ENCODE measurements at places on chromosomes 11 and 22.

GRCh38 chr11:73099512-73100266 lies 42.4 kb downstream of the FCHSD2 start:
- no peak overlapping the region for H3K4me3 ChIP-seq
- H3K27me3 ChIP-seq: no peaks in the 10 kb centered on the region
- no peak overlapping the region for H3K27ac ChIP-seq
- H3K4me1 ChIP-seq: peaks cover 12% of the 10 kb centered on the region
- no peak for DNase-seq

DNA sequence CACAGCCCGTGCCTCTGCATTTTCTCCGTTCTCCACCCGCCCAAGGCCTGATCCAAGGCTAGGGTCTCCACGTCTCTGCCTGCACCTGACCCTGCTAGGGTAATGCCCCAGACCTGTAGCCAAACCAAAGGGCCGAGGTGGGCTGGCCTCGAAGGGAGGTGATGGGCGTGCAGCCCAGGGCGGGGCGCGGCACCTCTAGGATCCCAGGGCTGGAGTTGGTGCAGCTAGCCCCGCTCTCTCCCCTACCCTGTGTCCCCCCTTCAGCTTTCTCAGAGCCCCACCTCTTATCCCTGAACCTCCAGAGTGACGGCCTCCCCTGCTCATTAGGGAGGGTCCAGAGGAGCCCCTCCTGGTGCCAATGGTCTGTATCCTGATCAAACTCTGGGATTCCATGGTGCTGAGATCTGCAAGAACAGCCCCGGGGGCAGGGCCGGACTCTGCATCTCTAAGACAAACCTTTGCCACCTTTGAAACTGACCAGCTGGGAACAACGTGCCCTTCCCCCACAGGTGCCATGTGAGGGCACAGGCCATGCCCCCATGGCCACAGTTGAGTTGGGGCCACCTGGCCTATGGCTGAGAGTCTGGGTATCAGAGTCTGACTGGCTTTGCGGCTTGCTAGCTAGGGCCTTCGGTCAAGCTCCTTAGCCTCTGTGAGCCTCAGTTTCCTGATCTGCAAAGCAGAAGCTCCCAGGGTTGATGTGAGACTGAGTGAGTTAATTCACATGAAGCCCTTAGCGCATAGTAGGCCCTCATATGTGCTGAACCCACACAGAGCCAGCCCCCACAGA lies 23.1 kb upstream of the CBX7 start:
- H3K4me1 ChIP-seq: peaks cover 48% of the 10 kb centered on the region
- no peak overlapping the region for H3K4me3 ChIP-seq
- H3K27ac ChIP-seq: no peak overlapping the region
- no peak for DNase-seq
- peaks cover 11% of the 10 kb centered on the region for H3K27me3 ChIP-seq
- H3K36me3 ChIP-seq: no peaks in the 10 kb centered on the region

DNA sequence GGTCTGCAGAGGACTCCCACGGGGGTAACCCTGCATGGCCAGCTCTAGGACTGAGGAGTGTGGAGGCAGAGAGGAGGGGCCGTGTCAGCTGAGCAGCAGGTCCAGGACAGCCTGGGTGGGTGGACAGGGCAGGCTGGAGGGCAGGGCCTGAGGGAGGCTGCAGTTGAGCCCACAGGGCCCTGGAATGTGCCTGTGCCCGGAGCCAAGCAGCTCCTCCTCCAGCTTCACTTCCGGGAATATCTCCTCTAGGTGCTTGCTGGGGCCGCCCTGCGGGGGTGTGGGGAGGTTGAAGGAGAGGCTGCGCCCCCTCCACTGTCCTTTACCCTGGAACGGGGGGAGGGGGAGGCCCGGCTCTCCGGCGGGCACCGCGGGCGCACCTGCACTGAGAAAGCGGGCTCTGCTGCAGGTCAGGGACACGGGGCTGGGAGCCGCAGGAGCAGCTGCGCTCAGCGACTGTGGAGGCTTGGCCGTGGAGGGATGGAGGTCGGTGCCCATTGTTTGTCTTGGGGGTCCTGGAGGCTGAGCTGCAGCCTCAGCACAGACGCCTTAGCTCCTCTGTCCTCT lies 1293.2 kb downstream of the BRD1 start:
- no peaks in the 10 kb centered on the region for H3K4me1 ChIP-seq
- H3K4me3 ChIP-seq: no peak overlapping the region
- H3K27ac ChIP-seq: no peak overlapping the region
- no peak for DNase-seq

DNA sequence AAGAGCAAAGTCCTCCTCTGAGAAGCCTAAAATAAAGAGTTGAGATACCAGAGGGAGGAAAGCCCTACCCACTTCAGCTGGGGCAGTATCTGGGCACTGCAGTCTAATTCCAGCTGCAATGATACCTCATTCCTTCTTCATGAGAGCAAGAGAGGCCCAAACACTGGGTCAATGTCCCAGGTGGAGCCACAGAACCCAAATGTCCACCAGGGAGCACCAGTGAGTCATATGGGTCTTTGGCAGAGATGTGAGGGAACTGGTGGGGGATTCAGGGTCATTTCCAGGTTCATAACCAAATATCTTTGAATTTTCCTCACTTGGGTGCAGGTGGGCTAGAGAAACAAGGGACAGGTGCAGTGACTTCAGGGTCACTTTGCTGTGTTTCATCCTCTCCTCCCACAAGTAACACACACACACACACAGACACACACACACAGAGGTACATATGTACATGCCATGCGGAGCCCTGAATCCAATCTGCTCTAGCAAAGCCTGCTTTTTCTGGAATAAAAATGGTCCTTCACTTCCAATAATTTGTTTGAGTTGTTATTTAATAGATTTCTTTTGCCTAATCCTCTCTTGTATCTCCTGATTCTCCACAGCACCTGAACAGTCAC lies 585.4 kb downstream of the SOX6 start:
- no peak for DNase-seq
- H3K36me3 ChIP-seq: no peaks in the 10 kb centered on the region
- H3K27ac ChIP-seq: no peak overlapping the region
- no peaks in the 10 kb centered on the region for H3K27me3 ChIP-seq

DNA sequence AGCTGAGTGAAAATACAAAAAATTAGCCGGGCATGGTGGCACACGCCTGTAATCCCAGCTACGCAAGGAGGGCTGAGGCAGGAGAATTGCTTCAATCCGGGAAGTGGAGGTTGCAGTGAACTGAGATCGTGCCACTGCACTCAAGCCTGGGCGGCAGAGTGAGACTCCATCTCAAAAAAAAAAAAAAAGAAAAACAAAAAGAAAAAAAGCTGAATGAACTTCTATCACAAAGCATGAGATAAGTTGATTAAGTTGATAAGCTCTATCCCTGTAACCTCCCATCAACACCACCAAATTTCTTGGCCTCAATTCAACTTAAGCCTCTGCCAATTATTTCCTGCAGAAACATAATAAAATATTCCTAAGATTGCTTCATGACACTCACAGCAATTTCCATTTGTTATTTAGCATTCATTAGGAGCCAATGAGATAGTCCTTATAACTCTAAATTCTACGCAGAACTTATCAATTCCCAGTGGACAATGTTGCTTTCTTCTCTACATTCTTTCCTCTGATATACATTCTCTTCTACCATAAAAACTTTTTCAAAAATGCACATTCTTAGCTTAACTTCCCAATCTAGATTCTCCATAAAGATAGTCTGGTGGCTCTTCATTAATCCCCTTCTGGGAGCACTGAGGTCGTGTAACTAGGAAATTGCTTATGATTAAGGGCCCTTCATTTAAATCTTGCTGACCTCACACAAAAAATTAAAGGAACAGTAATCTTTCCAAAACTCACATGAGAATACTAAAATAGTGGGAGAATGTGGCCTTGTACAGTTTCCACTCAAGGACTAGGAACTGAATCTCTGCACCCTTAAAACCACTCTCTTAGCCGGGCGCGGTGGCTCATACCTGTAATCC lies 2.9 kb downstream of the AMBRA1 start:
- H3K4me1 ChIP-seq: peaks cover 38% of the 10 kb centered on the region
- no peak overlapping the region for H3K4me3 ChIP-seq
- no peaks in the 10 kb centered on the region for H3K27me3 ChIP-seq
- no peak for DNase-seq
- H3K36me3 ChIP-seq: peaks cover 14% of the 10 kb centered on the region
- H3K27ac ChIP-seq: no peak overlapping the region
